CD4-positive, alpha-beta T cell treated with Interleukin-4 for 1 hour (primary cell): ENCODE measurements at places on chromosomes 1 and 21.
A peak's percentile ranks its signal among the peaks of the same experiment; 100 is the strongest.

GRCh38 chr1:32159189-32159588, 20.3 kb upstream of the TXLNA start:
- no peak for DNase-seq

DNA sequence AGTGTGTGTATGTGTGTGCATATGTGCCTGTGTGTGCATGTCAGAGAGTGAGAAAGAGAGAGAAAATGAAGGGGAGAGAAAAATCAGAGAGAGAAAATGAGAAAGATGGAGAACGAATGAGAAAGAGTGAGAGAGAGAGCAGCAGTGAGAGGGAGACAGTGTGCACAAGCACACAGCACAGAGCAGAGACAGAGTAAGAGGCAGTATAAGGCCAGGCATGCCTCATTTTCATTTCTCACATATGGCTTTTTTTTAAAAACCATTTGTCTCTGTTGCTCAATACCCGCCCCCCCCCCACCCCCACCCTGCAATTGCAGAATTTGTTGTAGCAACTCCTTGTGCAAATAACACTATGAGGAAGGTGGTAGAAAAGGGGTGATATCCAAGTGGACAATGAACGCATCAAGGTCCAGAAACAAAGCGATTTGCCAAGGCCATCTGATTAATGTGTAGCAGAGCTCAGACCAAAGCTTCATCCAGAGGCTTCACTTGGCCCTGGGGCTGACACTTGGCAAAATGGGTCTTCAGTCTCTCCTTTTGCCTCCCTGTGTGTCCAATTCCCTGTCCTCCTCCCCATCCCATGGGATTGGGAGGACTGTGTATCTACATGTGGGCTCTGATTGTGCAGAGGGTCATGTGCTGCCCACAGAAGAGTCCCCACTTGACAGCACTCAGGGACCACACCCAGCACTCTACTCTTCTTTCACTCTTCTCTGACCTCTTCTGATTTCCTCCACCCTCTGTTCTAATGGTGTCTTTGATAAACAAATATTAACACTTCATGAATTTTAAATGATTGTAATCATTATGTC, 38.9 kb upstream of the HSD3B1 start:
- no peak for DNase-seq

GRCh38 chr1:59638231-59638711, 176.5 kb upstream of the HOOK1 start:
- DNase-seq = no peak

DNA sequence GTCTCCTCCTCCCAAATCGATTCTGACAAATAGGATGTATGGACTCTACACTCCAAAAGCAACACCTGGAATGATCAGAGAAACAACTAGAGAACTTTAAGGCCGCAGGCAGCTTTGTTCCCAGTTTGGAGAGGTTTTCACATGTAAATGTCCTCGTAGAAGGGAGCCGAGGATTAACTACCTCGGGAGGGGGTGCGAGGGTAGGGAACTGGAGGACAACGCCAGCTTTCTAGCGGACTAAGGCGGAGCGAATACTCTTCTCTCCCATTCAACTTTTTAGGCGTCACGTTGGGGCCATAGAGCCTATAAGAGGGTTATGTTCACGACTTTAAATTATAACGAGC, 1.2 kb downstream of the SCAF4 start:
- no peak for DNase-seq

GRCh38 chr1:214913966-214914365, 168.6 kb upstream of the KCNK2 start:
- no peak for DNase-seq

- DNase-seq = no peak
Observed at GRCh38 chr1:111468717-111469100, 5.1 kb upstream of the C1orf162 start.

- no peak for DNase-seq
Observed at GRCh38 chr1:208013210-208013609, 102.3 kb upstream of the CD34 start.

DNA sequence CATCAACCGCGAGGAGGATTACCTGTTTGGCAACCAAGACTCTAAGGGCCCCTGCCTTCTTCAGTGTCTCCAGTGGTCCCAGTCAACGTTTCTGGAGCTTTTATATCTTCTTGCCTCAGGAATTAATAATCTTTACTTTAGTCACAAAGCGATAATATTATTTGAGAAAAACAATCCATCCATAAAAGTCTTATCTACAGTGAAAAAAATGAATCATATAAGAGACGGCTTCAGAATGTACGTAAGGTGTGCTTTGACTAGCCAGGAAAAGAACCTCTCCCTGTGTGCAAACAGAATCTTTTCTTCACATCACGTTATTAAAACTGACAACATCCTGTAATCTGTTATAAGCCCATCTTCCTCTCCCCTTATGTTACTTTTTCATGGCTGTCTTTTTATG, at the start of gene REG4:
REG4 (minus strand) TSS at position 74 of the 400 bp plus-strand sequence. CDS start 2,691 bp downstream, outside the sequence.
- no peak for DNase-seq

DNA sequence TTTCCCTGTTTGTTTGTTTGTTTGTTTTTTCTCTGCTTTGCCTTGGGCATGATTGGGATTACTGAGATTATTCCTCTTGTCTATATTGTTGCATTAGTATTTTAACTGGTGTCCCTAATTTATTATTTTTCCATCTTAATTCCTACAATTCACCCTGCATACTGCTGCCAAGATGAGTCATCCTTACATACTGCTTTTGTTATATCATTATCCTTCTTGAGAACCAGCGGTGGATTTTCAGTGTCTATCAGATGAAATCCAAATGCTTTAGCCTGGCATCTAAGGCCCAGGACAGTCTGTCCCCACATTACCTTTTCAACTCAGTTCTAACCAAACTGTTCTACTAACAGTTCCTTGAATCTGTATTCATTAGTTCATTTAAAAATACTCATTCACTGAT, 101.7 kb downstream of the OLFML2B start:
- no peak for DNase-seq

GRCh38 chr1:54870869-54871268, 16.1 kb downstream of the DHCR24 start:
- no peak for DNase-seq

DNA sequence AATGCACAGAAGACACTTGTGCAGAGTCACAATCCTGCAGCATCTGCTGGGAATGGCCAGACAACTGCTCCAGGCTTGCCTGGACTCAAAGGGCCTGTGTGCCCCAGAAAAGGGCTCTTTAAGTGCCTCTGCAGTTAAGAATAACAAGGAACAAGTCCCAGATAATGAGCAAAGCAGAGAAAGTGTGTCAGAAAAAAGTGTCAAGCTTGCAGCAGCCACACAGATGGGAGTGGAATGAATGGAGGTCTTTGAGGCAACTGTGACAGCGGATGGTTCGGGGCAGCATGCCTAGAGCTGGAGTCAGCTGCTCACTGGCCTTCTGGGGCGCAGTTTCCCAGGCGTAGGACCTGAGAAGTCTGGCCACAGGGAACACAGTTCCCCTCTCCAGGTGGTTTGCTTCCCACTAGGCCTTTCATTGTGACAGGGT, 5.1 kb downstream of the PARP1 start:
- DNase-seq = no peak

- DNase-seq = peak; percentile 6
Observed at GRCh38 chr21:45991606-45992300, 10.2 kb downstream of the COL6A1 start.

DNA sequence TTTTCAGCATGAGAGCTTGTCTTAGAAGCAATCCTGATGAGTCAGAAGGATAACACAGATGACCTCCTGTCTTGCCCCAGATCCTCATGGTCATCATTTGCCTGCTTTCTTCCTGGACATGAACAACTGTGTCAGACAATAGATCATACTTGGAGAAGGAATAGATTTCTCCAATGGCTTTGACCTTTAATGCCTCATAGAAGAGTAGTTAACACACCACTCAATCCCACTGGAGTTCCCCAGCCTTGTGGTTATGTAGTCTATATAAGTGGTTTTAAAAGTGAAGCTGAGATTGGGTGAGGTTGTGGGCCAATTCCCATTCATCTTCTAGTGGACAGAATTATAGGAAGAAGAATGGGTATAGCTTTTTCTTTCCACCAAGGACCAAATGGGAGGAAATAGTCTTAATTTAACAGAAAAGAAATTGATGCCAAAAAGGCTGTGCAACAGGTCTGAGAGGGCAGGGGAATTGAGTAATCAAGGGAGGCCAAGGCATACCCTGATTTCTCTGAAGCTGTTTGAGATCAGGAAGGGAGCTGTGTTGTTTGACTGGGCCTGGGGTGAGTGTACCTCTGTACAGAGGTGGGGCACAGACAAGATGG, 14.4 kb downstream of the PRCC start:
- no peak for DNase-seq

- DNase-seq = no peak
Observed at GRCh38 chr1:221794935-221795334, 53.0 kb upstream of the DUSP10 start.

GRCh38 chr1:212432272-212432660, 454 bp upstream of the NENF start:
- DNase-seq = no peak

DNA sequence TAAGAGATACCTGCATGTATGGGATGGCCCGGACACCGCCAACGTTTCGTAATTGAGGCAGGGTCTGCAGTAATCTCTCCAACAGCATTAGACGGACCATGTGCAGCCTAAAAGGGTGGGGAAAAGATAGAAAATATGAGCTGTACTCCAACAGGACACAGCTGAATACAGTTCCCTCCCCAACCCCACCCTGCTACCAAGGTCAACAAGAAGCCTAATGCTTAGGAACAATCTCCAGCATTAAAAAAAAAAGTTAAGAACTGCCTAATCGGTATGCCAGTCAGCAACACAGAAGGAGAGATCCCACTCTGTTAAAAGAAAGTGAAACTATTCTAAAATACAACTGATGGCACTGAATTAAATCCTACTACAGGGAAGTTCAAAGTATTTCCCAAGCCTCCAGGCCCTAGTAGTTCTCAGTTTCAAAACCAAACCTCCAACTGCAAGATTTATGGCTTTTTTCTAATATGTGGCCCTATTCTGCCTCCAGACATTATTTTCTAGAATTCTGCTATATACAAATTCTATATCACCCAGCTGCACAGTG, 81.0 kb downstream of the UBR4 start:
- no peak for DNase-seq

- peak; percentile 86 for DNase-seq
Observed at GRCh38 chr1:182149411-182149965, 88.0 kb upstream of the ZNF648 start.

- no peak for DNase-seq
Observed at GRCh38 chr1:50929376-50929958, 30.6 kb downstream of the FAF1 start.

DNA sequence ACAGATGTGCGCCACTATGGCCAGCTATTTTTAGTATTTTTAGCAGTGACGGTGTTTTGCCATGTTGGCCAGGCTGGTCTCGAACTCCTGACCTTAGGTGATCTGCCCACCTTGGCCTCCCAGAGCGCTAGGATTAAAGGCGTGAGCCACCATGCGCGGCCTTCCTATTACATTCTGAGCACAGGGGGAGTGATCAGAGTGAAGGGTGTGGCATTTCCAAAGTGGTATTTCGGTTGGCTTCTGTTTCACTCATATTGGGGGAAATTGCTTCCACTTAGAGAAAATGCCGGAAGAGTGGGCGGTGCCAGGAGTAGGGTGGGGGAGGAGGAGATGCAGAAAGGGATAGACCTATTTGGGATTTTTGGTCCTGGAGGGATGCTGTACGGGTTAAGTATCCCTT, 4.3 kb downstream of the PIK3CD start:
- no peak for DNase-seq
